ENCODE measurements at places on chromosomes 4 and X. TPM values are rescaled to one million over a fixed set of nuclear protein-coding genes. Genes with fewer than 3 reads are reported as not detected.

DNA sequence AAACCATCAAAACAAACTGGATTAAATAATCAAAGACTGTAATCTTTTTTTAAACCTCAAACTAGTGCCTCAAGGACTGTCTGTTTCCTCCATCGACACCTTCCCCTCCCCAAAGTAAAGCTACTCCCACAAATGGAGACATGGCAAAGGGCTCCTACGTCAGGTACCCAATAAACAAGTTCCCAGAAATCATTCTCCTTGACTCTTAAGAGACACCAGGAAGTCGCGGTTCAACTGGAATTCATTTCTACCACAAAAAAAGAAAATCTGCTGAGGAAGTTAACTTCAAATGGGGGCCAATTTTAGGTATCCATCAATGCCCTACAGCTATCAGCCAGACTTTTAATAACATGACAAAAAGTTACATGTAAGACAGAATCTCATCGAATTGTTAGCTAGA, 2.5 kb downstream of the RPS4X start:
- no peak for DNase-seq

CXCL8 gene
- total RNA-seq = 2.5 TPM

DNA sequence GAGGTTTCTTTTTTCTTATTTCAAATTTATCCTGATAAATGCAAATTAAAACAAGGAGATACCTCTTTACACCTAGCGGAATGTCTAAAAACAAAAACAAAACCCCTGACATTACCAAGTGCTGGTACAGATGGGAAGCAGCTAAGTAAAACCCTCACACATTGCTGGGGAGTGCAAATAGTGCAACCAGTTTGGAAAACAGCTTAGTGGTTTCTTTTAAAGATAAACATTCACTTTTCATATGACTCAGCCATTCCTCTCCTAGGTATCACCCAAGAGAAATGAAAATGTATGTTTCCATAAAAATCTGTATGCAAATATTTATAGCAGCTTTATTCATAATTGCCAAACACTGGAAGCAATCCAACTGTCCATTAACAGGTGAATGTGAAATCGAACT, 84.1 kb upstream of the HELT start:
- no peak for DNase-seq

BANK1 gene
- not detected for total RNA-seq

- no peak for DNase-seq
Observed at GRCh38 chrX:53716328-53717088, 30.0 kb upstream of the HUWE1 start.

PPBP gene
- total RNA-seq = not detected

GRCh38 chr4:130210864-130211263, 1114.9 kb downstream of the C4orf33 start:
- peak; percentile 82 for DNase-seq

DNA sequence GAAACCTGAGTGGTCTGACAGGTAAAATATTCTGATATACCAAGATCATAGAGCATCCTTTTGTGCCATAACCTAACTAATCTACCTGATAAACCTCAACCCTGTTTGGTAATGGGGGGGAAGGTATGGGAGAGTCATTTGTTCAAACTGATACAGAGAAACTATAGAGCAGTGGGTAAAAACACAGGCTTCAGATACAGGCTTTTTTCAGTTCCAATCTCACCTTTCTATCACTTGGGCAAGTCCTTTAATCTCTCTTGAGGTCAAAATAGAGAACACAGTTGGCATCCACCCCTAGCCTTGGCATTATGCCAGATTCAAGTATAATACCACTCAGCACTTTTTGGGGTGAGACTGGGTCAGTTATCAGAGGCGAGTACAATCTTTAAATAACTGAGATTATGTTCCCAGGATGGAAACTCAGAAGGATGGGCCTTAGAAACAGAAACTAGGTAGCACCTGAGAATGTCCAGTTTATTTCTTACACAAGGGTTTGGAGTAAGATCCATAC, 880 bp upstream of the ETDC start:
- DNase-seq = no peak

DNA sequence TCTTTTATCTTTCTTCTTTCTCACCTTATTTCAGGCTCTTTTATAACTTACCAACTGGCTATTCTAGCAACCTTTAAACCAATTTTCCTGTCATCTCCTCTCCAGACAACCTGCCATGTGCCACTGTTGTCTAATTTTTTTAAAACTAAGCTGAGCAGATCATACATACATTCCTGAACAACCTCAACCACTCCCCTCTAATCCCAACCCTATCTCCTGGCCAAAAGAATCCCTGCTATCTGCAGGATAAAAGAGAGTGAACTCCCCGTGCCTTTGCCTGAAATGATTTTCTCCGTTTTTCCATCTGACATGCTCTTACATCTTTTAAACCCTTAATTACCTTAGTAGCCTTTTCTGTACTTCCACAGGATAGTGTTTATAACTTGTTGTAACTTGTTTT, 35.5 kb downstream of the DCUN1D4 start:
- DNase-seq = no peak

DNA sequence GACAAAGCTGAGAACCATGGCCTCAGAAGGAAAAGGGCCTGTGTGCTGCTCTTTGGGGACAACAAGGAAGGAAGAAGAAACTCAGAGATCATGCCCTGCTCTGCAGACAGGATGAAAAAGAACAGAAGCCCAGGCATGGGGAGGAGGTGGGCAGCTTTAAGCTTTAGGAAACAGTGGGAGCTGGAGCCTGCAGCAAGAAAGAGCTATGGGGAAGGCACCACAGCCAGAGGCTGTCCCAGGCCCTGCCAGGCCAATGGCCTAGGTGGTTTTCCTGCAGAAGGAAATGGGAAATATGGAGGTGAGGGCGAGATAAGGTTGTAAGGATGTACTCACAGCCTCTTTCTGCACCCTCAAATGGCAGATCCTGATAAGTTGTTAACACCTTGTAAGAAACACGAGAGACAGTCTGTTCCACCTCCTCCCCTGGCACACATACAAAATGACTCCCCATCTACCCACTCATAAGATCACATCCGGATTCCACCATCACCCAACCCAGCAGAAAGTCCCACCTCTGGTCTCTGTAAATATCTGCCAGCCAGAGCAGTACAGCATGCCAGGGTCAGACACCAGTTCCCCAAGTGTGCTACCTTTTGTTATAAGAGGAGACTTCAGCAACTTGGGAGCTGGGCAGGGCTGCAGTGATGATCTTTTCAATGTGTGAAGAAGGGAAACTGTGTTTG, 105.2 kb downstream of the RTL5 start:
- DNase-seq = no peak

DNA sequence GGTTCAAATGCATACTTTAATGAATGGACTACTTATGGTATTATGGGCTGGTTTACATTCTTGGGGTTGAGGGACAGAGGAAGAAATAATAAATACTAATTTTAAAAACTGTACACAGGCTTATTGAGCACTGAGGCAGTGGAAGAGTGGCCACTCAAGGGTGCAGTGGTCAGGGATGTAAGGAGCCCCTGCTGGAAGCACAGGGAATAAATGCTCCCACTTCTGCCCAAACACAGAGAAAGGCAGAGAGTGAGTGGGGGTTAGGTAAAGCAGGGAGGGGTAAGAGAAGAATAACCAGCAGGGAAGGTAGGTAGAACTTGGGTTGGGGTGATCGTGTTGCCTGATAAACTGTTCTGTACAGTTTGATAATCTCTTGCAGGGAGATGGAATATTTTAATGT, 60.0 kb downstream of the GAB1 start:
- DNase-seq = no peak

ETDA gene
- total RNA-seq = not detected

POLN gene
- 2.5 TPM for total RNA-seq

AMELX gene
- not detected for total RNA-seq

Measured in A673 (cell line).